ENCODE measurements at places on chromosomes 7 and 10. TPM values are rescaled to one million over a fixed set of nuclear protein-coding genes. Genes with fewer than 3 reads are reported as not detected.
A peak's percentile ranks its signal among the peaks of the same experiment; 100 is the strongest.

- no peaks in the 10 kb centered on the region for H3K27me3 ChIP-seq
- H3K4me1 ChIP-seq: no peaks in the 10 kb centered on the region
- H3K27ac ChIP-seq: no peak overlapping the region
Measured at GRCh38 chr7:143447466-143447865, 4.2 kb downstream of the TAS2R60 start.

GRCh38 chr10:47090903-47091302 is 179.7 kb downstream of the PTPN20 start:
- no peak overlapping the region for H3K4me3 ChIP-seq
- no peak overlapping the region for H3K27ac ChIP-seq
- no peaks in the 10 kb centered on the region for H3K27me3 ChIP-seq
- DNase-seq: no peak
- no peaks in the 10 kb centered on the region for H3K4me1 ChIP-seq
- no peaks in the 10 kb centered on the region for H3K36me3 ChIP-seq

DNA sequence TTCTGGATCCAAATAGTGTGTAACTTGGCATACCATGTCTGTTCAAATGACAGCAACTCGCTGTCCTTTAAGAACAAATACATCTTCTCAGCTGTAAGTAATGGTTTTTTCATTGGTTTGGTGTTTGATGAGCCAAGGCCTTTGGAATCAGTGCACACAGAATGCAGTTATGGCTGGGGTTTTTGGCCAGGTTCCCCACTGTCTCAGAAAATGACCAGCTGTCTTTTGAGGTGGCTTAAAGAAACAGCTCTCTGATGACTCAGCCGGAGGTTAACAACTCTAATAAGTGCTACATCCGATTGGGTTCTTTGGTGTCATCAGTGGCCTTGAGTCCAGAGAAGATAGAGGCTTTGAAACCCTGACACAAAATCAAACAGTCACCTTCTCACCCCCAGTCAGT is 688.4 kb downstream of the REEP3 start:
- H3K27me3 ChIP-seq: no peaks in the 10 kb centered on the region
- no peaks in the 10 kb centered on the region for H3K4me1 ChIP-seq
- no peak overlapping the region for H3K4me3 ChIP-seq
- H3K36me3 ChIP-seq: no peaks in the 10 kb centered on the region
- H3K27ac ChIP-seq: no peak overlapping the region
- DNase-seq: peak; percentile 13

GRCh38 chr7:99741441-99741795 is 6.4 kb upstream of the CYP3A7 start:
- no peaks in the 10 kb centered on the region for H3K4me1 ChIP-seq
- DNase-seq: no peak
- no peaks in the 10 kb centered on the region for H3K27me3 ChIP-seq
- no peaks in the 10 kb centered on the region for H3K36me3 ChIP-seq

GRCh38 chr7:54697659-54698186 is 61.3 kb downstream of the SEC61G start:
- no peaks in the 10 kb centered on the region for H3K36me3 ChIP-seq
- H3K4me3 ChIP-seq: peak overlapping the region; percentile 41
- H3K27ac ChIP-seq: no peak overlapping the region
- DNase-seq: no peak
- H3K27me3 ChIP-seq: no peaks in the 10 kb centered on the region

- no peak for DNase-seq
- H3K27me3 ChIP-seq: no peaks in the 10 kb centered on the region
- H3K4me3 ChIP-seq: no peak overlapping the region
- H3K27ac ChIP-seq: no peak overlapping the region
- no peaks in the 10 kb centered on the region for H3K4me1 ChIP-seq
- H3K36me3 ChIP-seq: no peaks in the 10 kb centered on the region
Measured at GRCh38 chr10:119005362-119006043, 24.0 kb upstream of the NANOS1 start.

The WDR86 gene
- 20.3 TPM for total RNA-seq
